Activated T-cell treated with anti-CD3 and anti-CD28 coated beads, Interleukin-2, amount 50 U/mL, for 4 hours (primary cell): ENCODE measurements at places on chromosomes 5 and 9.
A peak's percentile ranks its signal among the peaks of the same experiment; 100 is the strongest.

- no peak for DNase-seq
Observed at GRCh38 chr9:21505425-21506179, 23.5 kb upstream of the IFNE start.

DNA sequence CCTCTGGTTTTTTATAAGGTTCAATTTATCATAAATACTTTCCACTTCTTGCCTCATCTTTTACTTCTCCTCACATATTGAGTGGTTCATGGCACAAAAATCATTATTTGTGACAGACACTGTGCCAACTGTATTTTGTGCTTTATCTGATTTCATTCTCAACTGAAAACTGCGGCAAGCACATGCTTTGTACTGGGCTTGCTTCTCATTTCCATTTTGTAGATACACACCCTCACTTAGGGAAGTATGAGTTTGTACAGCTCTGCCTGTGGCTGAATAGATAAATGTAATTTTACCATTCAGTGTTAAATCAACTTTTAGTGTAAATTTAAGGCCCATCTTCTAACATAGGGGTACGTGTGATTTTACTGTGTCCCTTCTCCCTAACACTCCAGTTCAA, 83.6 kb downstream of the ANXA2R start:
- DNase-seq = no peak

- no peak for DNase-seq
Observed at GRCh38 chr5:134247428-134248224, 21.8 kb upstream of the PPP2CA start.

DNA sequence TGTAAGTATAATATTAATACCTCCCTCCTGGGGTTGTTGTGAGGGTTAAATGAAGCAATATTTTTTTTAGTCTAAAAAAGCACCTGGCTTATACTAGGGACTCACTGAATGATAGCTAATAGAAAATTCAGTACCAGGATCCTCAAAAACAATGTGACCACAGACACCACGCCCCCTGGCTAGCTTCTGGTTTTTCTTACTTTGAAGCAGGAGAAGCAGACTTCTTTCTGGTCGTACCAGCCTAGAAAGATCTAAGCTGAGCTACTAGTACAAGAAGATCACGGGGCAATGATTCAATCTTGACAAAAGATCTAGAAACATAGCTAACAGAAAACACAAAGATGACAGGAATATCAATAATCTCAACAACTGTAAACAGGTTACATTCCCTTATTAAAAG, 218.5 kb upstream of the SLC30A5 start:
- DNase-seq = peak; percentile 29

GRCh38 chr9:87278971-87279733, 218.5 kb upstream of the DAPK1 start:
- no peak for DNase-seq

- no peak for DNase-seq
Observed at GRCh38 chr5:57036761-57037160, 84.8 kb upstream of the MIER3 start.

- DNase-seq = no peak
Observed at GRCh38 chr9:68793605-68794343, 88.7 kb downstream of the PIP5K1B start.

GRCh38 chr5:176812269-176813259, 2.2 kb downstream of the UNC5A start:
- DNase-seq = no peak

DNA sequence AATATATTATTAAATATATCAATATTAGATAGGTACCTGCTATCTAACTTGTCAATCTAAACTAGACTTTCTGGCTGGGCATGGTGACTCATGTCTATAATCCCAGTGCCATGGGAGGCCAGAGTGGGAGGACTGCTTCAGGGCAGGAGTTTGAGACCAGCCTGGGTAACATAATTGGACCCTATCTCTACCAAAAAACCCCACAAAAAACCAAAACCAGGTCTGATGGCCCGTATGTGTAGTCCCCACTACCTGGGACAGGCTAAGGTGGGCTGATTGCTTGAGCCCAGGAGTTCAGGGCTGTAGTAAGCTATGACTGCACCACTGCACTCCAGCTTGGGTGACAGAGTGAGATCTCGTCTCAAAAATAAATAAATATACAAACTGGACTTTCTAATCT, 55.0 kb downstream of the PJA2 start:
- no peak for DNase-seq

DNA sequence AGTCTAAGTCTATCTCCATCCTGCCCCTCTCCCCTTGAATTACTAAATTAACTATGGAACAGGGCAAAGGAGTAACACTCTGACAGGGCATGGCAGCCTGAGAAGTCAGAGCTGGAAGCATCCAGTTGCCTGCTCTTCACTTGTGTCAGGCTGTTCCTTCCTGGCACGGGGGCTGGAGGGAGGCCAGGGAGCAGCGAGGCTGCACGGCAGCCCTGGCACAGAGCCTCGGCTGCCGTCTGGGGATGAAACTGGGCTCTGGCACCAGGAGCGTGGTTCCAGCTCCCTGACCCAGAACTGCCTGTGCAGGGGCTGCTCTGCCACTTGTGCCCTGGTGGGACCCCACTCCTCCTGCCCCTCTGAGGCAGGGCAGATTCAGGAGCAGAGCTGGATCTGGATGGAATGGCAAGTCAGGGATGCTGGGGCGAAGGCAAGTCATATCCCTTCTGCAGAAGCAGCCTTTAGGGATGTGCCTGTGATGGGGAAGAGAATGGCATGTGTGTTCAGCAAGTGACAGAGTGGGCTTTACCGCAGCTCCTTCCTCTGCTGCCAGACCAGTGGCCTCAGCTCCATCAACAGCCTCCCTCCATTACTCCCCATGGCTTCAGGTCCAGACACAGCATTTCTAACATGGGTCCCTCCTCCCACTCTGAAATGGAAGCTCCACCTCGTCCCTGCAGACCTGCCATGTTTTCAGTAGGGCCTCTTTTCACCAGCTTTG, 42.2 kb upstream of the PDE8B start:
- DNase-seq = no peak

- no peak for DNase-seq
Observed at GRCh38 chr5:147547730-147548129, 37.9 kb upstream of the DPYSL3 start.

GRCh38 chr5:95644351-95645042, 2.1 kb upstream of the RFESD start:
- DNase-seq = peak; percentile 24

GRCh38 chr9:93306081-93306480, 122.1 kb downstream of the WNK2 start:
- DNase-seq = no peak

DNA sequence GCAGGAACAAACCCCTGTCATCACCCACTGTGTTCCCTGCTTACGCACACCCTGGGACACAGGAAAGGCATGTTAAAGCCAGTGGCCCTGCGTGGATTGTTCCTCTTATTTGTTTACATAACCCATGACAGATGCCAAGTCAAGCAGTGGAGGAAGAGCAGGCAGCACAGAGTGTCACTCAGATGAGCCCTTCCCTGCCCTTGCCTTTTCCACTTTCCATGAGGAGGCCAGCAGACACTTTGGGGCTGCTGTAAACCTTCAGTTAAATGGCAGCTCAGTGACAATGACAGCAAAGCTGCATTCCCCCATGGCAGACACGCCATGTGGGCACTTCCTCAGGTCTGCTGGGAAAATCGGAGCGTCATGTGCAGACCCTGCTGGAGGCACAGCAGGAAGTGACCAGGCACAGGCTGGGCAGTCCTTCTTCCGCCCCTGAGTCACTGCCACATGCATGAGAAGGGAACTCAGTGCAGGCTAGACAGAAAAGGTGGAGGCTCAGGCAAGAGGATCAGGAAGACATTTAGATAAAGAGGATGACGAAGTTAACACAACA, 216.8 kb upstream of the PIK3R1 start:
- DNase-seq = no peak

DNA sequence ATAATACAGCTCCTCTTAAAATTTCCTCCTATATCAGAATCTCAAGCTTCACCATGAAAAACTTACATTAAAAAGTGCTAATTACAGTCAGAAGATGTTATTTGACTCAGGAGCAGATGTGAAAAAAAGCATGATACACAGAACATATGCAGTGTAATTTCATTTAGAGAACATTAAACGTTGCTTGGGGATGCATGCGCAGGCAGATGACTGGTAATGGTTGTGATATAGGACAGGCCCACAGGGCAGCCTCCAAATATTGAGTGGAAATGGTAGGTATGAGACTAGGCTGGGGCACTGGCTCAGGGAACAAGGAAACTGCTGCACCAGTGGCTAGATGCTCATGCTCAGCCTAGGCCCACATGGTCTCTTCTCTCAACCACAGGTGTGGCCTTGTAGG, 69.7 kb downstream of the IARS1 start:
- DNase-seq = no peak

DNA sequence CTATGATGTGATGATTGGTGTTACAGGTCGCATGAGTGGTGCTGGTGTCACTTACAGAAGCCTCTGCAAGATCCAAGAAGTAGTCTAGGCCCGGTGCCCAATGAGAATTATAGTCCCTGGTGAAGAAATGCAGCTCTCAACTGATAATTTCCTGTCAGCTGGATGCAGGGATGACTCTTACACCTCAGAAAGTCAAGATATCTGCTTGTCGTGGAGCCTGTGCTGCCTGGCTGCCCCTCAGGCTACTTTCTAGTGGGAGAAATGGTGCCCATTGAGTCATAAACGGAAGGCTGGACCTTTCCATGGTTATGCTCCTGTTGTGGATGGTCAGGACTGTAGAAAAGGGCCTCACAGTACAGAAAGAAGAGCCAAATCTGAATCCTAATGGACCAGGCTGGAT, 46.8 kb upstream of the NXNL2 start:
- no peak for DNase-seq

DNA sequence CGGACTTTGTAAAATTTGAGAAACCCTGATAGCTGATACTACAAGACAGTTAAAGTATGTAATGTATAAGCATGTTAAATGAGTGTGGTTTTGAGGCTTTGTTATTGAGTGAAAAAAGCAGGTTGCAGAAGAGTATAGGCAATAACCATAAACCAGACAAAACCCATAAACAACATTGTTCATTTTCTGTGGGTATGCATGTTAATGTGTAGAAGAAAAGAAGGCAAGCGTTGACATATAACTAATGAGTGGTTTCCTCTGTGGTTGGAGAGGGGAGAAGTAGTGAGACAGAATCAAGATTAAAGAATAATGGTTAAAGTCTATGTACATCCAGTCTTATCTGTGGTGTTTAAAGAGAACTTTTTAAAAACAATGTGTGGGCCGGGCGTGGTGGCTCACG, 26.2 kb downstream of the RAD23B start:
- no peak for DNase-seq

- no peak for DNase-seq
Observed at GRCh38 chr5:158868546-158868945, 231.2 kb downstream of the EBF1 start.

DNA sequence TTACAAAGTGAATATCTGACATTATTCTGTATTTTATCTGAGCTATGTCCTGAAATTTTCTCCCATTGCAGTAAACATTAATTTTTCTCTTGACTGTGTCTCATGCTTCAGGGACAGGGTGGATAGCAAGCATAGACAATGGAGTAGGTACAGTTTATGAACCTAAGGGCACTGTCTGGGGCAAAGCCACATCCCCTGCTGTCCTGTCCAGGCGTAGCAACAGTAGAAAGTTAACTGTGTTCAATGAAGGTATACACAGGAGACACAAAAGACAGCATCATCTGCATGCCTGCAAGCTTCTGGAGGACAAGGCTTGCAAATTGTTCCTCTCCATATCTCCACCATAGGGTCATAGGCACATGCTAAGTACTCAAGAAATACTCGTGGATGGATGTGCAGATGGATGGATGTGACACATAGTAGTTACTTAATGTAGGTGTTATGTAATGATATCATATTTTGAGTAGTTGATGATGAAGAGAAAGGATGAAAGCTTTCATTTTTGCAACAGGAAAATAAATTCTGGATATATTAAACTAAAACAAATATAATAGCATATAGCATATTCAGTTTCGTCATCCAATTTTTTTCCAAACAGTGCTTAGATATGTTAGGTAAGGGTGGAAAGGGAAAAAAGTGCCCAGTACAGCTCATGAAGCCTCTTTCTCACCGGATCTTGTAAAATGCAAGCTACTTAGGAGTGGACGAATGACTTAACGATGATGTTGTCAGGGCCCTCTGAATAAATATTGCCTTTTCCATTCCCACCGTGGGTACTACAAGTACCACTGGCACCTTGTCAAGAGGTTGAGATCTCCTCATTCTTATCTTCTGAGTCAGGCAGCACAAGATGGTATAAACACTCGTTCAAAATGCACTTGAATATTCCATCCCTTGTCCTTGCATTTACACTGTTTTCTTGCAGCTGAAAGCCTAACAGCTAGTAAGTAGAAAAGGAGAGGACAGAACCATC, 19.9 kb upstream of the ZSWIM6 start:
- no peak for DNase-seq

- DNase-seq = no peak
Observed at GRCh38 chr9:71928806-71929205, 17.4 kb downstream of the C9orf85 start.

GRCh38 chr5:20276959-20277263, 288.9 kb upstream of the CDH18 start:
- no peak for DNase-seq

GRCh38 chr9:135941288-135941995, 19.7 kb downstream of the UBAC1 start:
- DNase-seq = no peak

DNA sequence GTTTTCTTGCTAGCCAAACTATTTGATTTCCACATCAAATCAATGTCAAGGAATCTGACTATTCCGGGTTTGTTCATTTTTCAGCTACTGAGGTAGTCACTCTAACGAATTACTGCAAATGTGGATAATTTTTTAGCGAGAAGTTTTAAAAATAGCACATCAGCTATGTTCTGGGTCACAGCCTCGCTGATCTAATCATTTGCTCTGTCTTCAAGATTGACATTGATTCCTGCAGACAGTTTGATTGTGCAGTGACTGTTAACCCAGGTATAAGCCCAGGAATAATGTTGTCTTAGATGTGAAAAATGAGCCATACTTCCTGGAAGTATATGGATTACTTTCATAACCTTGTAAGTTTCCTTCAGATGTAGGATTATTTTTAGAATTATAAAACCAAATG, 175.1 kb downstream of the BAAT start:
- DNase-seq = no peak

DNA sequence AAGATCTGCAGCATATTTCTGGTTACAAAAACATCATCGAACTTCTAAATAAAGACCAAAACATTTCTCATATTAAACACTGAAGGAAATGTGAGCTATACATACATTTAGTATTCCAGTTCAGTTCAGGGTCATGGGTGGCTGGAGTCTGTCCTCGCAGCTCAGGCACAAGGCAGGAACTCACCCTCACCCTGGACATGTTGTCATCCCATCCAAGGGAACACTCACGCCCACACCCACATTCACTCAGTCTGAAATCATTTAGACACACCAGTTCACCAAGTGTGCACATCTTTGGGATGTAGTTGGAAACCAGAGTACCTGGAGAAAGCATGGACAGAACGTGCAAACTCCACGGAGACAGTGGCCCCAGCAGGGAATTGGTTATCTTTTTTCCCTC, 481.0 kb downstream of the RASEF start:
- DNase-seq = no peak

GRCh38 chr9:37575921-37576721, at the start of gene FBXO10:
Gene FBXO10, minus strand, starts transcription at chr9:37576380. Its CDS starts 34,612 bp downstream, at chr9:37541768.
- peak; percentile 14 for DNase-seq

- DNase-seq = no peak
Observed at GRCh38 chr5:126464959-126465358, 41.8 kb downstream of the GRAMD2B start.

- DNase-seq = no peak
Observed at GRCh38 chr5:68554571-68555279, 339.2 kb downstream of the PIK3R1 start.
